ENCODE measurements at places on chromosomes 11 and 22.

DNA sequence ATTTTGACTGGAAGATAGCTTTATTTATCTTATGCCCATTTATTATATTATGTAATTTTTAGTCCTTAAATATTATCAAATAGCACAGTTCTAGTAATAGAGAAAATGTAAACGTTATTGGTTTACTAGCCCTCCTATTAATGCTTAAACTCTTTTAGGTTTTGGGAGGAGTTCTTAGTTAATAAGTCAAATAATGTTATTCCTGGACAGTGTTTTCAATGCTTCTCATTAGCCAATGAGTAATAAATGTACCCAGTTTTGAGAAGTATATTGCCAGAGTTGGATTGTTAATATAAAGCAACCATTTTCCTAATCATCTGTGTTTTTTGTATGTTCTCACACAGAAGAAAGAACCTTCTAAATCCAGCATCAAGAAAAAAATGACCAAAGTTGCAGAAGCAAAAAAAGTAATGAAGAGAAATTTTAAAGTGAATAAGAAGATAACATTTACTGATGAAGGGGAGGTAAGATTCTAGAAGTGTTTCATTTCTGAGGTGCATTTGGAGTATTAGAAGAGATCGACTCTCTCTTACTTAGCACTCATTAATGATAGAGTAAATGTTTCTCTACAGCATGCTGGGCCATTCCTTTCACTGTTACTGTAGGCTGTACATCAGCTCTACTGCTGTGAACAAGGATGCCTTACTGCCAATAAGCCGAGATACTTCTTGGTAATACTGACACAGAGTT is 173.4 kb downstream of the DDX10 start:
- DNase-seq: no peak

- no peak for DNase-seq
Measured at GRCh38 chr11:62676698-62677097, 2.2 kb downstream of the UBXN1 start.

GRCh38 chr11:121367001-121367843 is 74.7 kb downstream of the SC5D start:
- DNase-seq: peak; percentile 3

GRCh38 chr11:80241766-80242165 is 800.9 kb upstream of the TENM4 start:
- DNase-seq: no peak

DNA sequence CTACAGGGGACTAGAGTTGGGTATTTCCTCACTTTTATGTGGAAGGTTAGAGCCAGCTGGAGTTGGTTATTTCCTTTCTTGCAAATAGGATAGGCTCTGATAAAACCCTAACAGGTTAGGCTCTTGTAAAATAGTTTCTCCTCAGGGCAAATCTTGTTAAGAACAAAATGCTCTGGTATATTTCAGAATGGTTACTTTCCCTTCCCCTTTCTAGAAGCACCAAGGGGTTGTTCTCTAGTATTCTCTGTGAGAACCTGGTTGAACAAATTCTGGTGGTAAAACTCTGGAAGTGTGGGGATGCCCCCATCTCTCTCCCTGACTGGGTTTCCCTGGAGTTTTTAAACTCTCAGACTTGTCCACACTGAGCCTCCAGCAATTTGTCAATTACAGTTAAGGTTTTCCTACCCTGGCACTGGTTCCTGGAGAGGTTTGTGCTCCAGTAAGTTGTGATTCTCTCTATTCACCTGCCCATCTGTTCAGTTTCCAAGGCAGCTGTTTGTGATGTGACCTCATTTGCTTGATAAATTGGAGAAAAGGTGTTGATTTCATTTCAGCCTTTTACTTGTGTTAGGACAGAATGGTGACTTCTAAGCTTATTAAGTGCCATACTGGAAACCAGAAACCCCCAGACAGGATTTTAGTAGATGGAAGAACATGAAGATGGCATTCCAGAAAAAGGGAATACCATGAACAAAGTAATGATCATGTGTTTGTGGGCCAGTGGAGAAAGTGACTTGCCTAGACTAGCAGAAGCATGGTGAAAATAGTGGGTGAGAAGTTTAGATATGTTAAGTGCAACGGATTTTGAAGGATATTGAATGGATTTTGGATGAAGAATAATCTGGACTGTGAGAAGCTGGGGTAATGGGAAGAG is 64.6 kb downstream of the EXT2 start:
- DNase-seq: no peak

DNA sequence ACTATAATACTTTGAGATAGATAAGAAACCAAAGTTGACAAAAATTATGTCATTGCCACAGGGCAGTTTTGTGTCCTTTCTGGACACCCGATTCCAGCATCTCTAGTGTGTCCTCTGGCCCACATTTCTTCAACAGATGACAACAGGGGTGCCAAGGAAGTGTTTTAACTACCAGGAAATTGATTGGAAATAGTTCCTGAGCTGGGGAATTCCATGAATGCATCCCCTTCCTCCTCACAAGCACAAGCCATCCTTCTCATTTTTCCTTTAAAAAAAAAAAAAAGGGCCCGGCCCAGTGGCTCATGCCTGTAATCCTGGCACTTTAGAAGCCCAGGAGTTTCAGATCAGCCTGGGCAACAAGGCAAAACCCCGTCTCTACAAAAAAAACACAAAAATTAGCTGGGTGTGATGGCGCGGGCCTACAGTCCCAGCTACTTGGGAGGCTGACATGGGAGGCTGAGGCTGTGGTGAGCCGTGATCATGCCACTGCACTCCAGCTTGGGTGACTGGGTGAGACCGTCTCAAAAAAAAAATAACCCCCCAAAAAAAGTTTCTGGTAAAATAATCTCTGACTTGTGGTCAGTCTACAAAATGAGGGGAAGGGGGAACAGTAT is 797 bp upstream of the B3GAT3 start:
- peak; percentile 20 for DNase-seq

GRCh38 chr11:77400775-77401449 is 73.0 kb downstream of the PAK1 start:
- DNase-seq: no peak

GRCh38 chr11:128326791-128327190 is 260.6 kb downstream of the ETS1 start:
- no peak for DNase-seq

DNA sequence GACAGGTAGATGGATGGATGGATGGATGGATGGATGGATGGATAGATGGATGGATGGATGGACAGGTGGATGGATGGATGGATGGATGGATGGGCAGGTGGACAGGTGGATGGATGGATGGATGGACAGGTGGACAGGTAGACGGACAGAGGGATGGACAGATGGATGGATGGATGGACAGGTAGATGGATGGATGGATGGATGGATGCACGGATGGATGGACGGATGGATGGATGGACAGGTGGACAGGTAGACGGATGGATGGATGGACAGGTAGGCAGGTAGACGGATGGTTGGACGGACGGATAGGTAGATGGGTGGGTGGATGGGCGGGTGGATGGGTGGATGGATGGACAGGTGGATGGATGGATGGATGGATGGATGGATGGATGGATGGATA is 24.3 kb downstream of the PDGFB start:
- no peak for DNase-seq

- no peak for DNase-seq
Measured at GRCh38 chr22:40653361-40653760, 16.8 kb upstream of the MRTFA start.

DNA sequence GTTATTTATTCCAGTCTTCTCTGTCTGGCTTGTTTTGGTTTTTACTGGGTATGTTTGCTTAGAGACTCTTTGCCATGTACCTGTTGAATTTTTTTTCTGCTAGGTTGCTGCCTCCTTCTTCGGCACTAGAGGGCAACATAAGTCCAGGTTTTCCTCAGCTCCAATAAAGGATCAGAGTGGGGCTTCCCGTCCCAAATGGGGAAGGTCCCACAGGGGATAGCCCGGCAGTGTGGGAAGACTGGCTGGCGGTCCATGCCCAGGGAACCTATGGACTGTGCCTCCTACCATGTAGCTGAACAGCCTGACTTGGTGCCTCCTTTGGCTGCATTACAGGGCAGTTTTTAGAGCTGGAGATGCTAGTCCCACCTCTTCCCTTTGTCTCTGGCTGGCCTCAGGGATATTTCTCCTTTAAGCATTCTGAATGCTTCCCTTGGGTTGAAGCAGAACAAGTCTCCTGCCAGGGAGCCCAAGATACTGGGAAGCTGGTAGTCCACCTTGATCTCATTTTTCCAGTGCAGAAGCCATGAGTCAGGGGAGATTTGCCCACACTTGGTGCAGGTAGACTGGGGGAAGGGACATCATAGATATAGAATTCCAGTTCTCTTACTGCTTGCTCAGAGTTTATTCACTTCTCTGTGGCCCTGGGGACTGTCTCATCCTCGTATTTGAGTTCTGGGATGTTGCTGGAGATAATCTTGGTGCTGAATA is 60.2 kb downstream of the BRD1 start:
- peak; percentile 40 for DNase-seq

GRCh38 chr11:19241260-19242178 is 774 bp upstream of the E2F8 start:
- peak; percentile 26 for DNase-seq

Measured in fibroblast of skin of right quadriceps (primary cell).